Activated CD4-positive, CD25-positive, alpha-beta regulatory T cell (primary cell): ENCODE measurements at places on chromosomes 7 and 10.

DNA sequence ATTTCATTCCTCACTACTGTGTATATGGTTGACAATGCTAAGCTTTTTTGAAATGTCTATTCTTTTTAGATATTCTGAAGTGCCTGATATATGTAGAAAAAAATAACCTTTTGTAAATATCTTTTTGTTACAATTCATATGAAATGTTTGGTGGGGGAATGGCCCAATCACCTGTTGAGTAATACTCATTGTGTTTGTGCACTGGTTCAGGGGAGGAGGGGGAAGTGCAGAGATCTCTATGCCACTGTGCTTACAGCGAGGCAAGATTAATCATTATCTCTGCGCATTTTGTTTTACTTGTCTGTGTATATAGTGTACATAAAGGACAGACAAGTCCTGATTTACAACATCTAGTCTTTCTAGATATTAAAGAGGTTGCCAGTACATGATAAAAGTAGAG, 25.2 kb downstream of the NUP42 start:
- no peak for DNase-seq

DNA sequence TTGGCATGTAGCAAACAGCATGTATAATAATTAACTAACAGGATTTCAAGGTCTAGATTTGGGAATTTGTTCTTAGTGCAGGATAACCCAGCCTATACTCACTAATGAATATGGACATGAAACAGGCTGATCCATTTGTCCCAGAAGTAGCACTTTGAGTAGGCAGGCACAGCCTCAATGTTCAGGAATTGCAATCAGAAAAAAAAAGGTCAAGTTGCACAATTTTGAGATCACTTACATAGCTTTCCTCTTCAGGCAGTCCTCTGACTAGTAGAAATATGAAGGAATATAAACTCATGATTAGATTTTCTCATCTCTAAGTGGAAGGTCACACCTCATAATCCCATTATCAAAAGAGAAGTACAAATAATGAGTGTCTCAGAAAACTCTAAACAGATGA, 921.4 kb upstream of the CELF2 start:
- no peak for DNase-seq

DNA sequence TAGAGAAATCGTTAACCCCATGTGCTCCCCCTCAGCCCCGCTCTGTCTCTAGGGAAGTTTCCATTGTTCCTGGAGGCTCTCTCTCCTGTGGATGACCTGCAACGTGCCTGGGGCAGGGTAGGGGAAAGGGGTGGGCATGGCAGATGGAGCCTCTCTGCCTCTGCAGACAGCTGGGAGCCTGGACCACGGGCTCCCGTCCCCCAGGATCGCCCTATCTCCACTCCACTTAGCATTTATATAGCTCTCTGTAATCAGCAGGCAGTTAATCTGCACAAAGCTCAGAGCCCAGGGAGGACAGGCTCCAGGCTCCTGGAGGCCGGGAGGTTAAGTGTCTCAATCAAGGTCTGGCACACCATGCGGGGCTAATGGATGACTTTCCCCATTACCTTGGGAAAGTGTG, 369.7 kb downstream of the PLXNA4 start:
- DNase-seq: no peak

DNA sequence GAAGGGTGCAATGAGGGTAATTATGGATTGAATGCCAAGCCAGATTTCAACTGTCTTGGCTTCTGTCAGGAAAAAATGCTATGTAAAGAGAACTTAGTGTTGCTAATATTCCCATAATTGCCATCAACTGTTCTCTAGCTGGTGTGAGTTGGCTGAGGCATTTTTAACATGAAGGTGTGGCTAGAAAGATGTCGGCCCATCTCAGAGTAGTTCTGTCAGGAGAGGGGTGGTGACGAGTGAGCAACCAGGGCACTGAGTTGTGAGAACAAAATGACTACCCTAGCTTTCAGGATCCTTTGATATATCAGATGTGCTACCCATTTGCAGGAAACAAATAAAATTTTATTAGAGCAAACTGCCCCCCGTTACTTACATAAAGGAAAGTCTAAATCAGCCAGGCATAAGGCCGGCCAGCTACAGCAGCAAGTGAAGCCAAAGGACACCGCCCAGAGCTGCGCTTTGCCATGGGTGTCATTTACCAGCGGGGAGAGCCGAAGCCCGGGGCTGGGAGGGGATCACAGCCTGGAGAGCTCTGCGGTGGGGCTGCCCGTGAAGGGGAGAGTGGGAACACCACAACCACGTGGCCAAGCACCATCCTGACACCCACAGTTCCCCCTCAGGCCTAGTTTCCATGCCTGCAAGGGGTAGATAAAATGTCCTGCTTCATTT, 141.4 kb downstream of the ICA1 start:
- no peak for DNase-seq

GRCh38 chr7:64872351-64873154, 30.5 kb upstream of the ZNF273 start:
- no peak for DNase-seq

GRCh38 chr7:13743226-13743625, 246.2 kb downstream of the ETV1 start:
- DNase-seq: no peak

DNA sequence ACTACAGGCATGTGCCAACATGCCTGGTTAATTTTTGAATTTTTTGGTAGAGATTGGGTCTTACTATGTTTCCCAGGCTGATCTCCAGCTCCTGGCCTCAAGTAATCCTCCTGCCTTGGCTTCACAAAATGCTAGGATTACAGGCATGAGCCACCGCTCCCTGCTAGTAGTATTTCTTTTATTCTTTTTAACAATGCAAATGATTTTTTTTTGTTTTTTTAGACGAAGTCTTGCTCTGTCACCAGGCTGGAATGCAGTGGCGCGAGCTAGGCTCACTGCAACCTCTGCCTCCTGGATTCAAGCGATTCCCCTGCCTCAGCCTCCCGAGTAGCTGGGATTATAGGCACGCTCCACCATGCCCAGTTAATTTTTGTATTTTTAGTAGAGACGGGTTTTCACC, 58.1 kb downstream of the SVIL start:
- no peak for DNase-seq

DNA sequence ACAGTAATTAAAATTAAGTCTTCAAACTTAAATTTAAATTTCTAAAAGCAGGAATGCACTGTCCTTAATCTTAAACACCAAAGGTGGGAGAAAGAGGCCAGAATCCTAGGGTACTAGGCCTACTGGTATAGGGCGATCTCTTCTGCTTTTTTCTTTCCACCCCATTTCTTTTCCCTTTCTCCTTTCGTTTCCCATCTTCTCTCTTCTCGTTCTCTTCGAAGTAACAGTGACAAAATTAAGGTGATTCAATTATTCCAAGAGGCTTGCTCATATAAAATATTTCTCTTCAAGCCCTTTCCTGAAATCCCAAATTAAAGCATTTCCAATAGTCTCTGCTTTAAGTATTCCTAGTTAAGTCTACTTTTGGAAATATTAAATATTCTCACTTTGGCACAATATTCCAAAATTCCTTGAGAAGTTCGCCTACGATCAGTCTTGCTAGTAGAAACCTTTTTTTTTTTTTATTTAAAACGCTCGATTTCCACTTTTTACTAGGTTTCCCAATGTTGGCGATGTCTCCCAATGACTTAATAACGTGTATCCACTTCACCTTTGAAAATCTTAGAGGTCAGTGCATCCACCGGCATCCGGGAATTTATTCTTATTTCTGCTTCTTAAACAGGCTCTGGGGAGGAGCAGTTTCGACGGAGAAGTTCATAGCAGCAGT, 765 bp upstream of the LCOR start:
- DNase-seq: no peak

DNA sequence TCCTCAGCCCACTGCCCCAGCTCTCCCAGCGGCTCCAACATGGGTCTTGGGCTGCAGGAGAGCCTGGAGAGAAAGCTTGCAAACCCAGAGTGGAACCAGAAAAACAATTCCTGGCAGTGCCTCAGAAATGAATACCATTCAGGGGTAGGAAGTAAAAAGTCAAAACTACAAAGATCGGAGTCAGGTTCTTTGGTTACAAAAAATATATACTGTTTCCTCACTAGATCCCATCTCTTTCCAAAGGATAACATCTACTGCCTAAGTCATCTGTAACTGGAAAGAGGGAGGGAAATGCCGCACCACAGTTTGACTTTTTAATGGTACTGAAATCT, 14.9 kb downstream of the CREB3L2 start:
- DNase-seq: no peak

- DNase-seq: no peak
Measured at GRCh38 chr10:14798636-14799035, 23.9 kb upstream of the FAM107B start.

GRCh38 chr10:13382703-13383398, 34.8 kb upstream of the SEPHS1 start:
- DNase-seq: no peak

GRCh38 chr7:47653550-47654411, 71.9 kb upstream of the TNS3 start:
- no peak for DNase-seq

DNA sequence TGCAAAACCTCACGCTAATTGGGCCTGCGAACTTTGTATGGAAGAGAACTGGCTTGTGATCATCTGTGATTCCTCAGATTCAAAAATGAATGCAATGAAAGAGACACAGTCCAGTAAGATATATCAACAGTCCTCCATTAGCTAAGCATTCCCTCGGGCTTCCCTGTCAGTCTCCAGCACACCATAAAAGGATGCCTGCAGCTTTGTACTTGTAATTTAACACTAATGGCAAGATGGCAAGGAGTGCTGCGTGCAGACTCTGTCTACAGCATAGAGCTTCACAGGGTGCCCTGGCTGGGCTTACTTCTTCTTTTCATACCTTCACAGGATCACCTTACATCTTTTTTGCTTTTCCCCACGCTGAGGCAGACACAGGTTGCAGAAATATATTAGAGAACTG, 200.0 kb downstream of the GFRA1 start:
- no peak for DNase-seq

DNA sequence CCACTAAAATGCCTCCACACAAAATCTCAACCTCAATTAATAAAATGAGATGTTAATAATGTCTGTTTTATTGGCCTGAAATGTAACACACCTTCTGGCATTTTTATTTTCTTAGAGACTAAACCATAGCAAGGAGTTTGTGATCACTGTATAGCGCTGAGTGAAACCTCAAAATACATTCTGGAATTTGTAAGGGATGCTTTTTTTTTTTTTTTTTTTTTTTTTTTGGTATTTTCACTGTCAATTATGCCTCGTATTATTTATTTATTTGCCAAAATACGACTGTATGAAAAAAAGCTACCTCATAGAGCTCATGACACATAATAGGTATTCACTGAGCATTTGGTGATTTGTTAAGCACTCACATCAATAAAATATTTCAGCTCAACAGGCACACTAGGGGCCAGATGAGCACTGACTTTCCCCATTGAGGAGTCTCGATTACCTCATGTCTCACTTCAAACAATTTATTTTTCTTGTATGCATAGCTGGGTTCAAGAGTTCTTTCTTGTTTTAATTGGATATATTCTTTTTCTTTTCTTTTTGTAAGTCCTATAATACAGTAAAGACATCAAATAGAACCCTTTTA, 36.5 kb downstream of the SEMA3C start:
- no peak for DNase-seq

DNA sequence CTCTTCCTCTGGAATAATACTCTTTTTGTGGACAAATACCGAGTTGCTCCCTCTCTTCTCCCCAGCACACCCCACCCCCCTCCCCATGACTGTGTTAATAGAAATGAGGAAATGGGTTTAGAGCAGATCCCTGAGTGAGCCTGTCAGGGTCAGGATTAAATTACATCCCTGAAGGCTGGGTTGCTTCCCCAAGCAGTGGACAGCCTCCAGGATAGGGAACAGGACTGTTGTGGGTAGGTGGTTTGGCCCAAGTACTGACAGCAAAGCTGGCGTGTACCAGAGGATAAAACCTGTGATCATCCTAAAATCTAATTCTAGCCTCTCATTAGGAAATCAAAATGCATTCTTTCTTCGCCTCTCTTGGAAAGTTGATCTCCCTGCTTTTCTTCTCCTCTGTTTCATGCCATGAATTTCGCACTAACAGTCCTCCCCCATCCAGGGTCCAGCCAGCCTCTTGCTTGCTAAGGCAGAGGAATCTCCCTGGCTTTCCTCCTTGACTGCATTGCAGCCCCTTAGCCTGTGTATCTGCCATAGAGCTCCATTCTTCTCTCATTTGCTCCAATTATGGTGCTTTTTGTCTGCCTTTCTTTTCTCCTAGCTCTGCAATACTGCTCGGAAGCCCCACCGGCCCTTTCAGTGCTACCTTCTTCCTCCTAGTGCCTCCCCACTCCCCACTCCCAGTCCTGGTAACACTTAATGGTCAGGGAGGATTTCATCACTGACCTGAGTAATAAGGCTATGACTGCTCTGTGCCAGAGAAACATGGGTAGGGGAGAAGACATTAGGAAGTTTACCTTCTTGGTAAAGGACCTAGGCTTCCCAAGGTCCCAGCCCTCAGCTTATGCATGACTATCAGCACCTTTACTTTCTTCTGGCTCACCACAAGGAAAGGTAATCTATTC, 8.4 kb downstream of the LRRC4 start:
- DNase-seq: no peak

- no peak for DNase-seq
Measured at GRCh38 chr10:14382531-14382930, 51.8 kb upstream of the FRMD4A start.

DNA sequence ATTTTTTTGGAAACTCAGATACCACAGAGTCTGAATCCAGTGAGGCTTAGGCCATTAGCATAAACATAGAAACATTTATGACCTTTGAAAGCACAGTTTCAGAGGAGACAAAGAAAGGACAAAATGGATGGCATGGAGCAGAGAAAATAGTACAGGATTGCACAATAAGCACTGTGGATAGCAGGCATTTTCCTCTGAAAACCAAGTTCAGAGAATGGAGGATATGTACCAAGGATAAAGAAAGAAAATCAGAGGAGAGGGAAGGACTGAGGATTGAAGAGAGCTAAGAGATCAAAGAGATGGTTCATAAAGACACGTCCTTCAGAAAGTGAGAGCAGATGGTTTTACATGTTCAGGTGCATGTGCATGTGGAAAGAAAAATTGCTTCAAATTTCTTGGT, 707.2 kb upstream of the CELF2 start:
- no peak for DNase-seq

GRCh38 chr7:143905509-143905908, 3.5 kb upstream of the TCAF1 start:
- DNase-seq: no peak

DNA sequence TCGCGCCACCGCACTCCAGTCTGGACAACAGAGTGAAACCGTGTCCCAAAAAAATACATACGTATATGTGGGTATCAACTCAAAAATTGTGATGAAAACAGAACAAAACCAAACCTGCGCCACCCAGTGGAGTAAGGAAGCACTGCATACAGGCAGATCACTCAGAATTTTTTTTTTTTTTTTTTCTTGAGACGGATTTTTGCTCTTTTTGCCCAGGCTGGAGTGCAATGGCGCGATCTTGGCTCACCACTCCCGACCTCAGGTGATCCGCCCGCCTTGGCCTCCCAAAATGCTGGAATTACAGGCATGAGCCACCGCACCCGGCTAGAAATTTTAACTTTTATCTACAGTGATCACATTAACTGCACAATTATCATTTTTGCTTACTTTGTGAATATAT, 9.1 kb upstream of the TMEM236 start:
- DNase-seq: peak; percentile 65

DNA sequence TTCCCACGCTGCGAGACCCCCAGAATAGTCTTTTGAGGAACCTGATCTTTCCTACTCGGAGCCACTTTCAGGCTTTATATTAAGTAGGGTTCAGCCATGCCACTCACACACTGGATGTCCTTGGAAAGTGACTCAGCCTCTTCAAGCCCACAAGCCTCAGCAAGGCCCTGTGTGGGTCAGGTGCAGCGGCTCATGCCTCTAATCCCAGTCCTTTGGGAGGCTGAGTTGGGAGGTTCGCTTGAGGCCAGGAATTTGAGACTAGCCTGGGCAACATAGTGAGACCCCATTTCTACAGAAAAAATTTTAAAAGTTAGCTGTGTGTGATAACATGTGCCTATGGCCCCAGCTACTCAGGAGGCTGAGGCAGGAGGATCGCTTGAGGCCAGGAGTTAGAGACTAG, 119.7 kb upstream of the TNRC18 start:
- DNase-seq: no peak
